ENCODE measurements at places on chromosomes 2 and 18.

DNA sequence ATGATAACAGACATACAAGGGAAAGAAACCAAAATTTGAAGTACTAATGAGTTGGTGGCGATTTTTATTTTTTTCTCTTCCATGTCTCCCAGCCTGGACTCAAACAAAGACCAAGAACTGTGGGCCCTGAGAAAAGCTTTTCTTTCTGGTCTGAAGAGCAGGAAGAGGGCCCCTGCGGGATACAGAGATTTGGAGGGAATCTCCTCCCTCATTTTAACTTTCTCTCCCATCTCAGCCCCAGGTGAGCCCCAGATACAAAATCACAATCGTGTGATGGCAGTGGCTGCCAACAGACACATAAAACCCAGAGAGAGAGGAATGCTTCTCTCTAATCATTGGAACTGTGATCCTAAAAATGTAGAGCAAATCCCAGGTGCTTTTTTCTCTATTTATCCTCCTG, 19.5 kb upstream of the PRKCE start:
- DNase-seq, result no peak

DNA sequence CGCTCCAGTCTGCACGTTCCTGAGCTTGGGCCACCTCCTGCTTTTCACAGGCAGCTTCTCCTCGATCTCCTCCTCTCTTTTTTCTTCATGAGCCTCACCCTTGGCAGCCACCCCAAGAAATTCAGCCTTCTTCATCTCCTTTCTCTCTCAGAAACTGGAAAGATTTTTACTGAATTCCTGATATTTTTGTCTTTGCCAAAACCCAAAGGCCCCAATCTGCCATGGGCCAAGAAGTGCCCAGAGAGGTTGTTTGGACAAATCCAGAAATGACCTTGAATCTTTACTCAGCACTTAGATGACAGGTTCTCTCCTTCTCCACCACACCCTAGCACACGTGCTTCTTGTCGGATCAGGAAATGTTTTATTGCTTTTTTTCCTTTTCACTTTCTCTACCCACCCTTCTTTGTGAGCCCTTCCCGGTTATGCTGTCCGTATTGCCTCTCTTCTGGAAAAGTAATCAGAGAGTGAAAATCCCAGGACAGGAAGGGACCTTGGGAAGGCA, 134.5 kb upstream of the TNP1 start:
- no peak for DNase-seq

DNA sequence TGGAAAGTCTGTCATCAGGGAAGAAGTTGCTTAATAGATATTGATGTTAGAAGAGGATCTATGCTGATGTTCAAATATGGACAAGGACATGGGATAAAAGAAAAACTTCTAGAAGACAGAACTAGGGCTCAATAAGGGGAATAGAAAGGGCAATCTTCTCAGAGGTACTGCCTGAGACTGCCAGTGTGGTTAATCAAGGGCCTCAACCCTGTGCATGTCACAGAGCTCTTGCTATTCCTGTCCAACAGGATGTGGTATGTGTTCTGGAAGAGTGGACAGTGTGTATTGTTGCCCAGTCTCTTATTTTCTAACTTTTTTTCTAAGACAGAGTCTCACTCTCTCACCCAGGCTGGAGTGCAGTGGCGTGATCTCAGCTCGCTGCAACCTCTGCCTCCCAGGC, 27.8 kb upstream of the RNF125 start:
- DNase-seq, result no peak

DNA sequence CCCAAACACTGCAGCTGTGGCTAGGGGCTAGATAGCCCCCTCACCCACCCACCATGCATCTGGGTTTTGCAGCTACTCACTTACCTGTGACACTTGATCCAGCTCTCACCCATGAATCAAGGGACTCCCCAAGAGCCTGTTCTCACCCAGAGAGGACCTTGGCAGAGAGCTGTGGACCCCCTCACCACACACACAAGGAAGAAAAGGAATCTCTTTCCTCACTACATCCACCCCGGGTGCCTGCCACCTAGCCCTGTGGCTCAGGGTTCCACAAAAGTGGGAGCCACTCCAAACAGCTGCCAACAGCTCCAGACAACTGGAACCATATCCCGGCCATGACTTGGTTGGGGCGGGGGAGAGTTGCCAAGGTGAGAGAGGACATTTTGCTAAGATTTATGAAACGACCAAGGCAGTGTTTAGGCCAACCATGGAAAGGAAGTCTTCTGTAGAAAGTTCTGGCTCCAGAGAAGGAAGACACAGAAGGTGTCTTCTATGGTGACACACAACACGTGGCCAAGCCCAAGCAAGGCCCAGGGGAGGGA, 522.1 kb upstream of the RAB6C start:
- DNase-seq, result no peak

GRCh38 chr2:46591562-46591961, 112.2 kb downstream of the TMEM247 start:
- no peak for DNase-seq

DNA sequence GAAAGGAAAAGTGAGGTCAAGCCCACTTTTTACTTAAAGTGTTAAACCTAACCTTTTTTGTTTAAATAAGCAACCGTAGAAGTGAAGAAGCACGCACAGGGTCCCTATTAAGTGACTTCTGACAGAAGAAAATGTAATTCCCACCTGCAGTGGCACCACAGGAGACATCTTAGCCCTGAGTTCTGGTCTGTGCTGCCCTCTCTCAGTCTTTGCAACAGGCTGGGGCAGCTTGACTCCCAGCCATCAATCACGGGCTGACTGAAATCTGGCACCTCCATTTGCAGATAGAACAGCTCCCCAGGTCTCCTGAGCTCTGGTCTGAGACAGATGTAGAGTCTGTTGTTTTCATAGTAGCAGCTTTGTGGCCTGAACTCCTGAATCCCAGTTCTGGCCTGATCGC, 170.0 kb downstream of the LTBP1 start:
- DNase-seq, result no peak

GRCh38 chr18:58095655-58096054, 51.6 kb downstream of the NEDD4L start:
- no peak for DNase-seq

DNA sequence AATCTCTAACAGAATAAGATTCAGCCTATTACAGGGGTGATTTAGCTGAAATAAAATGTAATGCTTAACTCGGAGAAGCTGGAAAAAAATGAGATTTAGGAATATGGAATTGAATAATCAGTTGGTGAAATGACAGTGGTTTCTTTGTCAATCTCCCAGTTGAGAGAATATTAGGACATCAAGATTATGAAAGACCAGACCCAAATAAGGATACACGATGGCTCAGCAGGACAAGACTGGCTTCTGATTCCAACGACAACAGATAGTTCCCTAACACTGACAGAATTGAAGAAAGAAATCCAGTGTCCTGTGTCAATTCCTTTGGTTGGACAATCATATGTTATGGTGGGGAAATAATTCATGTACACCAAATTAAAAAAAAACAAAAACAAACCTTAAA, 55.8 kb downstream of the HRH4 start:
- no peak for DNase-seq

DNA sequence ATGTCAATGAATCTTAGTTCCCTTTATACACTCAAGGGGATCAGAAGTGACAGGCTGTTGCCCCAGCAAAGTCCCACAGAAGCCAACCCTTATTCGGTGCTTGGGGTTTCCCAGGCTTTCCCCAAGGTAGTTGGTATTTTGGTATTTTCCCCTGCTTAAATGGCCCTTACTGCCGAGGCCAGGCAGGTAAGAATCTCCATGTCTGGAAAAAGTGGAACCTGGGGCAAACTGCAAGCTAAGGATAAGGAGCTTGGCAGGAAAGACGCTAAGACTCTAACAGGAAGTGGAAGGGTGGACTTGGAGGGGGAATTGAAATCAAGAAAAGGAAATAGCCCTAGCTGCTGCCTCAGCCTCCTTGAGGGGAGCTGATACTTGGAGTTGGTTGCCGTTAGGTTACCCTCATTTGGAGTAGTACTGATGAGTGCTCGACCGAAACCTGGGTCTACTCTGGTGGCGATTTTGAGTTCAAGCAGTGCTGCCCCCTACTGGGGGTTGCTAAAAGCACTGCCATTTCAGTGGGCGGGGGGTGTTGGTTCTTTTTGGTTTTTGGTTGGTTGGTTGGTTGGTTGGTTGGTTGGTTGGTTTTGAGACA, 3.3 kb upstream of the GPBAR1 start:
- DNase-seq, result peak; percentile 43

GRCh38 chr18:13007248-13007560, 16.0 kb downstream of the CEP192 start:
- no peak for DNase-seq

- DNase-seq, result no peak
Measured at GRCh38 chr2:16020389-16021008, 80.1 kb downstream of the MYCN start.

DNA sequence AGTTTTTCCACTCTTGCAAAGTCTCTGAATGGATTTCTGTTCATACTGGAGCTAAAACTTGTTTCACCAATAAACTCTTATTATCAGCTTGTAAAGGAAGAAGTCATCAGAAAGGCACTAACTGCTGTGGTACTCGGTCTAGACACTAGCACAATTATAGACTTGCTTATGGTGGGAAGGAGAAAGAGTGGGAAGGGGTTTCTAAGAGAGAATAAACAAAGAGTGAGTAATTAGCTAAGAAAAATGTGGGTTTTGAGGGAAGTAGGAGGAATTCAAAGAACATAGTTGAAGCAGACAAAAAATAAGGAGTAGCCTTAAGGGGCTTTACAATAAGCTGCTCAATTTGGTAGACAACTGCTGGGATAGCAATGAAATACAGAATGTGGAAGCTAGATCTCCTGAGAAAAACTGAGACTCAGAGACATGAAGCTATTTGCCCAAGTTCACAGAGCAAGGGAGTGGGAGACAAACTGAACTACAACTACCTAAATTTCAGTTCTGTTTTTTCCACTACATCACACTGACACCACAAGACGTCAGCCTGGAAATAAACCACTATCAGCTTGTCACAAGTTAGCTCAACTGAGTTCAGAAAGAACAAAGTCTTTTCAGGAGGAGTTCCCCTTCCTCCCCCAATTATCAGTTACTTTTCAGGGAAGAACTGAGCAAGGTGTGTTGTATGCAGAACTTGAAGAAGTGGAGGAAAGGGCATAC, 59.7 kb downstream of the MAP4K3 start:
- DNase-seq, result no peak

GRCh38 chr2:3387011-3387410, 7.5 kb downstream of the TRAPPC12 start:
- DNase-seq, result no peak

- DNase-seq, result no peak
Measured at GRCh38 chr2:96679848-96680247, 37.3 kb downstream of the FER1L5 start.

GRCh38 chr2:108266218-108266617, 22.5 kb upstream of the SULT1C2 start:
- no peak for DNase-seq

- DNase-seq, result no peak
Measured at GRCh38 chr2:205822579-205822978, 140.3 kb downstream of the NRP2 start.

- DNase-seq, result peak; percentile 28
Measured at GRCh38 chr2:28348149-28348567, 44.5 kb upstream of the FOSL2 start.

DNA sequence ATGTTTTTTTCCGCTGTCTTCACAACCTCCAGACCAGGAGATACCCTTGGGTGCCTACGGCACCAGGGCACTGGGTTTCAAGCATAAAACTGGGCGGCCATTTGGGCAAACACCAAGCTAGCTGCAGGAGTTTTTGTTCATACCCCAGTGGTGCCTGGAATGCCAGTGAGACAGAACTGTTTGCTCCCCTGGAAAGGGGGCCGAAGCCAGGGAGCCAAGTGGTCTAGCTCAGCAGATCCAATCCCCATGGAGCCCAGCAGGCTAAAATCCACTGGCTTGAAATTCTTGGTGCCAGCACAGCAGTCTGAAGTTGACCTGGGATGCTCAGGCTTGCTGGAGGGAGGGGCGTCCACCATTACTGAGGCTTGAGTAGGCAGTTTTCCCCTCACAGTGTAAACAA, 265.3 kb upstream of the ZEB2 start:
- DNase-seq, result no peak

- no peak for DNase-seq
Measured at GRCh38 chr2:150088538-150088937, 398.9 kb downstream of the RND3 start.

- DNase-seq, result no peak
Measured at GRCh38 chr2:202541137-202541536, 93.6 kb upstream of the FAM117B start.

- DNase-seq, result no peak
Measured at GRCh38 chr18:45993438-45993837, 26.3 kb upstream of the EPG5 start.

- no peak for DNase-seq
Measured at GRCh38 chr18:4231260-4231659, 223.8 kb downstream of the DLGAP1 start.

DNA sequence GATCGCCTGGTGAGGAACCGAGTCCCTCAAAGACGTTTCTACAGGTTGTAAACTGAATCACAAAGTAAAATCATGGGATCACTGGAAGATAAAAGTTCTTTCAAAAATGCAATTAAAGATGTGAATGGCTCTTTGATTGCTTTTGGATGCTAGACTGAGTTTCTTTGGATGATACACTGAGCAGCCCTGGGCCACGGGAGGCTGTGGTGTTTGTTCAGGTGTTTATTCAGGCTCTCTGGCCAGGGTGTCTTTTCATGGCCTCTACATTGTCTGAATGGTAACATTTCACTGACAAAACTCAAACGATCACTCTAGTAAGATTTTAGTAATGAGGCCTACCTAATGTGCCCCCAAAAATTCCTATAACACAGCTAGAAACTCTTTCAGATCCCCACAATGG, 48.4 kb upstream of the SPATS2L start:
- DNase-seq, result no peak

GRCh38 chr2:141736466-141736865, 394.4 kb downstream of the LRP1B start:
- no peak for DNase-seq

DNA sequence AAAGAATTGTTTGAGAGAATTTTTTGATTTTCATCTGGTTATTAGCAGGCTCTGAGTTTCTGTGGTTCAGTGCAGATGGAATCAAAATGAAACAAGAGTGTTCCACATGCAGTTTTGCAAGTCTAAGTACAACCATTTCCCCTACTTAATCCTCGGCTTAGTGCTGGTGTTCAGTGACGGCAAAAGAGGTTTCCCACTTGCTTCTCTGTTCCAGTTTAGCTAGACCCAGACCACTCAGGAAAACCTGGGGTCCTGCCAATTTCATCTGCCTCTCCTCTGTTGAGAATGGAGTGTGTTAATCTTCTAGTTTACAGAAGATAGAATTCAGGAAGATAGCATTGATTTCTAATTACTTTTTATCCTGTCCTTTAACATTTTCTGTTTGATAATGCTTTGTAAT, 996.2 kb upstream of the FANCL start:
- DNase-seq, result no peak

- DNase-seq, result no peak
Measured at GRCh38 chr18:12841070-12841469, 43.0 kb downstream of the PTPN2 start.

DNA sequence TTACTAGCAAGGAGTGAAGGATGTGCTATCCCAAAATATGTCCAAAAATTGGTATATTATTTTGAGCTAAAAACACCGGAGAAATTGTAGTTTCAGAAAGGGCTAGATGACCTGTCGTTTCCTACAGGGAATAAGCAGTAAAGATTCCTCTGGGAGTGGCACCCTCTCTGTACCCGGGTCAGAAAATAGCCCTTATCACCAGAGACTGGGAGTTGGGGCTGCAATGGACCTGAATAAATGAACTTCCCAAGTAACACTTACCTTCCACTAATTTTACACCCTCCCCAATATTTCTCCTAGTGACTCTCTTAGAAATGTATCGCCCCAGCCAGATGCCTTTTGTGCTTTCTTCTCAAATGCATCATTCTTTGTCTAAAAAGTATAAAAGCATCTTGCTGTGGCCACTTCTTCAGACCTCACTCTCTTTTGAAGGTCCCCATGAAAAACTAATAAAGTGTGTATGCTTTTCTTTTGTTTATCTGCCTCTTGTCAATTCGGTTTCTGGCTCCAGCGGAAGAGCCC, 734 bp upstream of the RMC1 start:
- no peak for DNase-seq

All from stimulated activated CD4-positive, alpha-beta T cell treated with anti-CD3 and anti-CD28 coated beads, TNF-alpha, amount 100 ng/mL, for 4 hours (primary cell).